ENCODE measurements at places on chromosomes 11 and 22.

- no peak for DNase-seq
Measured at GRCh38 chr11:123104697-123105096, 42.8 kb upstream of the HSPA8 start.

DNA sequence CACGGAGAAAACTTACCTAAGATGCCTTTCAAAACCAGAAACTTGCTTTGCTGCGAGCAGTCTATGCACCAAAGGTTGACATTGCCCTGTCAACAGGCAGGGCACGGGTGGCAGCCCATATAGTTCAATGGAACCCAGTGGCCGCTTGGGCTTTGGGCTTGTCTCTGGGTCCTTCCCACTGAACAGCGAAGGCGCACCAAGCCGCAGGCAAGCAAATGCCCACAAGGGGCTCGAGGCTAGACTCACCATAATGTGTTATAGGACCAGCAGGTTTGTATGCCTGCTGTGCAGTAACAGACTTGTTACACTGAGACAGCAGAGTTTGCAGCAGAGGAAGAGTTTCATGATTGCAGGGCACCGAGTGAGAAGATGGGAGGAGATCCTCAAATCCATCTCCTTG lies 20.3 kb downstream of the CLDN5 start:
- peak; percentile 37 for DNase-seq

DNA sequence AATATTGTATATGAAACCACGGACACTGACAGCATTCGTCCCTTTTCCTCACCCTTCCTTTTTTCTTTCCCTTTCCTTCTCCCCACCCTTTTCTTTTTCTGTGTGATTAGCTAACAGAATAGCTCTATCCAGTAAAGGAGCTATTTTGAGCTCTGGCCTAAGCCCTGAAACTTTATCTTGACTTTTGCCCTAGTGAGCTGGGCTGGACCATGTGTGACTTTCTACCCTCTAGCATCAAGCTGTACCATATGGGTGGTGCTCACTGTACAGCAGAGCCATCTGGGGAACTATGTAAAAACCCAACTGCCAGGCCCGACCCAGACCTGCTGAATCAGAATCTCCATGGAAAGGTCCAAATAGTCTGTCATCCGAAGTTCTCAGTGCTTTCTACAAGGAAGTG lies 21.9 kb upstream of the PANX1 start:
- DNase-seq, result no peak

- DNase-seq, result no peak
Measured at GRCh38 chr22:45512363-45512762, 9.7 kb downstream of the FBLN1 start.

GRCh38 chr22:50599816-50600455 lies 657 bp upstream of the MAPK8IP2 start:
- peak; percentile 60 for DNase-seq

DNA sequence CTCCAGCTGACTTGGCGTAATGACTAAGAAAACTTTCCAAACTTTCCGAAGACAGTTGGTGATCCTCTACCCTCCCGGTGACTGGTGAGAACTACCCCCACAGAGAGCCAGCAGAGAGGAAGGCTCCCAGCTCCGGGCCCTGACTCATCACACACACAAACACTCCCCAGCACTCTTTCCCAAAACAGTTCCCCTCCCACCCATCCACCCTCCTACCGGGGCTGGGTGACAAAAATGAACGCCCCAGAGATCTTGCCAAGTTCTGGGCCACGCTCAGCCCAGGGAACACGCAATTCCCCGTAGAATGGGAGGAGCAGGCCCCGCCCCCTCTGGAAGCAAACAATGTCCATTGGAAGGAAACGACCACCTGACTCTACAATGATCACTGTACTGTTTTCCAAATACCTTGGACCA lies 21.3 kb upstream of the JAM3 start:
- peak; percentile 31 for DNase-seq

DNA sequence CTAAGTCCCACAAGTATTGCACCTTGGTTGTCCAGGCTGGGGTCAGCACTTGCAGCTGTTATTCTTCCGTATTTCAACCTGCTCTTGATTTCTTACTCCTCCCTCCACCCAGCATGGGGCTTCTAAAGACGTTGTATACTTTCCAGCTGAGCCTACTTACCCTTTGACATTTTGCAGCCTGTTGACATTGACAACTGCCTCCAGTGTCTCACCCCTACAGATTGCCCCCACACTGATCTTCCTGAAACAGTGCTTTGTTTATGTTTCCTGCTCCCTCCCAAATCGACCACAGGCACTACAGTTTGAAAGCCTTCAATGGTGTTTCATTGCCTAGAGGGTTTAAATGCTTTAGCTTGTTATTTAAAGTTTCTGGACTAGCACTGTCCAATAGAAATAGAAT lies 56.6 kb downstream of the FAM83F start:
- peak; percentile 52 for DNase-seq

GRCh38 chr11:57172031-57172430 lies 9.7 kb upstream of the LRRC55 start:
- DNase-seq, result no peak
